ENCODE measurements at places on chromosomes 12 and 14.

GRCh38 chr14:74297986-74298385, 4.7 kb downstream of the ABCD4 start:
- DNase-seq = no peak

- peak; percentile 60 for DNase-seq
These were observed 54.9 kb upstream of the OVCH1 start for GRCh38 chr12:29552324-29552927.

DNA sequence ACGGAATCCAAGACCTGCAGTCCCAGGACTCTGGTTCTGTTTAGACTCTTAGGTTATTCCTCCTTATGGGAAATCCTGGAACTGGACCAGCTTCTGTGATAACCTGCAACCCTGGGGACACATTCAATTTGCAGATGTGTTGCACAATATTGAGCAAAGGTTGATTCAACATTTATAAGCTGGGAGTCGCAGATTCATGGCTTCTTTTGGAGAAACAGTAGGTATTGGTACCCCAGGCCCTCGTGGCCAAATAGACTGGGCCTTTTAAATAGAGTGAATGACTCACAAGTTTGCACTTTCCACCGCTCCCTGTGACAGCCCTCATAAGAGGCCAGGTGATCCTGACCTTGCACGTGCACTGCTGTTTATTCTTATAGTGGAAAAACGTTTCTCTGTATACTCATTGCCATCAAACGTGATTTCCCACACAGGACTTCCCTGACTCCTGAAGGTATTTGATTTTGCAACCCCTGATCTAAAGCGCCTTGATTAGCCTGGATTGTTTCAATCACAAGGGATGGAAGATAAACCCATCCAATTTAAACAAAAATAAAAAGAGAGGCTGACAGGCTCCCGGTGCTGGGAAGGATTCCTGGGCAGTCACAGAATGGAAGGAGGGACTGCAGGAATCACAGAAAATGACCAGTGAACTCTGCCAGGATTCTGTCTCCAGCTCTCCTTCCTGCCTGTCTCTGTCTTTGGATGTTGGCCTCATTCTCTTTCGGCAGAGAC, 98.0 kb downstream of the VCPKMT start:
- DNase-seq = no peak

GRCh38 chr12:40946612-40947194, 241.4 kb upstream of the PDZRN4 start:
- DNase-seq = peak; percentile 17

DNA sequence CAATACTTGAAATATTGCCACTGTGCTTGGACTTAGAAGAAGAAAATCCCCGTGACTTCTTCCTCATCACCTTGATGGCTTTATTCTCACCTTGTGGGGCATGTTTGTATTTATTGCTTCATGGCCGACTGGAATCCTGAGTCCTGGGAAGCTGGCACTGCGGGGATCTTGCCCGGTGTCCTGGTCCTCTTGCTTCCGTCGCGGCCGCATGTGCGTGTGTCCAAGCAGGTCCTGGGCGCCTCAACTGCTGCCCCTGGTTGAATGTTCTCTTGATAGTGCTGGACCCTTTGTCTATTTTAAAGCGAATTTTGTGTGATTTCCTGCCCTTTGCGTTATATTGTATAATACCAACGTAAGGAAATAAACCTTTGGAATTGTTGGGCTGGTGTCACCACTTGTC, 6.3 kb upstream of the PUS1 start:
- no peak for DNase-seq

GRCh38 chr12:105470601-105471000, 140.1 kb downstream of the C12orf75 start:
- DNase-seq = no peak

DNA sequence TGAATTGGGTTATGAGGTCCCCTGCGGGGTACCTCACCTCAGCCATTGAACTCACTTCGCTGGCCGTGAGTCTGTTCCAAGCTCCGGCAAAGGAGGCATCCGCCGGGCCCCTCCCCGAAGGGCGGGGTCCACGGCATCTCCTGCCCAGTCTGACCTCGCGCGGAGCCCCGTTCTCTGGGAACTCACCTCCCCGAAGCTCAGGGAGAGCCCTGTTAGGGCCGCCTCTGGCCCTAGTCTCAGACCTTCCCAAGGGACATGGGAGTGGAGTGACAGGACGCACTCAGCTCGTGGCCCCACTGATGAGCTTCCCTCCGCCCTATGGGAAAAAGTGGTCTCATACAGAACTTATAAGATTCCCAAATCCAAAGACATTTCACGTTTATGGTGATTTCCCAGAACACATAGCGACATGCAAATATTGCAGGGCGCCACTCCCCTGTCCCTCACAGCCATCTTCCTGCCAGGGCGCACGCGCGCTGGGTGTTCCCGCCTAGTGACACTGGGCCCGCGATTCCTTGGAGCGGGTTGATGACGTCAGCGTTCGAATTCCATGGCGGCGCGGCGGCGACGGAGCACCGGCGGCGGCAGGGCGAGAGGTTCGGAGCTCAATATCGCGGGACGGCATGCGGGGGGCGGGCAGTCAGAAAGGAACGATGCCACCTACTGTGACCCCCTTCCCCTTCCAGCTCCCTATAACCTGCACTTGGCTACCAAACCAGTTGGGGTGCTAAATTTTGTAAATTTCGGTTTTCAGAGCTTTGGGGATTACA, at the start of gene PARP2:
Gene PARP2, plus strand, starts transcription at position 544 of the 770 bp plus-strand sequence. Its CDS starts 7 bp downstream, at position 551.
- DNase-seq = peak; percentile 94

GRCh38 chr14:74314576-74314975, 11.8 kb upstream of the ABCD4 start:
- DNase-seq = no peak

DNA sequence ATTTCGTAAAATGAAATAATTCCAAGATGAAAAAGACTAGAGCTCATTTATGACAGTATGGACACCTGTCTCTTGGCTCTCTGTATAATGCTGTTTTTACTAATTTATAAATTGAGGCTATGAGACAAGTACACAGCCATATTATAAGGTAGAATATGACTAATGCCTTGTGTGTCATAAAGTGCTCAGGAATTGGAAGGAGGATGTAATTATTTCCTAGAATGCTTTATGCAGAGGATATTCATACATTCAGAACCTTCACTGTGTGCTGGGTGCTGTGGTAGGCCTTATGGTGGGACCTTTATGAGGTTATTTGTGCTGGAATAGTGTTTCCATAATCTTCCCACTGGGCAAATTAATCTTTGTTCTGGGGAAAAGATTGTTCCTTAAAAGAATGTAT, 13.3 kb downstream of the PCNX1 start:
- DNase-seq = no peak

GRCh38 chr12:3496957-3497356, 6.0 kb downstream of the PRMT8 start:
- DNase-seq = peak; percentile 36

DNA sequence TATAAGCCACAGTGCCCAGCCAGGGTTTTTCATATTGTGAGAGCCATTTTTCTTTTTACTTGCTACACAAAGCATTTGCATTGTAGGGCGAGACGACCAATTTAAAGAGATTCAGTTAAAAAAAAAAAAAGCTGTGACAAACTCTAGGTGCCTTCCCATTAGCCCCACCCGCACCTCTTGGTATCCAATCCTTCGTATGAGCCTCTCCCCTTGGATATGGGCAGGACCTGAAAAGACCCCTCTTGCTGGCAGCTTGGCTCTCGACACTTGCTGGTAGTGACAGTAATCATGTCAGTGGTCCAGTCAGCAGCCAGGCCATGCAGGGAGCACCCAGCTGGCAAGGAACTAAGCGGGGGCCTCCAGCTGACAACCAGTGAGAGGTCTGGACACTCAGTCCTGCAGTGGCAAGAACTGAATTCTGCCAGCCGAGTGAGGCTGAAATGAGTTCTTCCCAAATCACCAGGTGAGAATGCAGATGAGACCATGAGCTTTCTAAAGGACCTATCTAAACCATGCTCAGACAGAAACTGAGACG, 46.5 kb downstream of the SINHCAF start:
- DNase-seq = no peak

DNA sequence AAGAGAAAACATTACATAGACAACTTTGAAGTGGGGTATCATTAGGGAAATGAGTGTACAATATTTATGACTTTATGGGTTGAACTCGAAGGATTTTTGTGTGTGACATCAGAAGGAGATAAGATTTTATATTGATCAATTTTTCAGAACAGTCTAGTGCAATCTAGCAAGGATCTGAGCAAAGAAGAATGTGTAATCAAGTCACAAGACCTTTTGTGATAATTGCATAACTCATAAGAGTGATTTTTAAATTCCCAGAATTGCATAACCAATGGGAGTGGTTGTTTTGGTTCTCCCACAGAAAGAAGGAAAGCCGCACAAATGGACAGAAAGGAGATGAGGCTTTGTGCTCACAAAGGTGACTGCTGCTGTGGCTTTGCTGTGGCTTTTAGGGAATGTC, 441.8 kb upstream of the FLRT2 start:
- DNase-seq = no peak

DNA sequence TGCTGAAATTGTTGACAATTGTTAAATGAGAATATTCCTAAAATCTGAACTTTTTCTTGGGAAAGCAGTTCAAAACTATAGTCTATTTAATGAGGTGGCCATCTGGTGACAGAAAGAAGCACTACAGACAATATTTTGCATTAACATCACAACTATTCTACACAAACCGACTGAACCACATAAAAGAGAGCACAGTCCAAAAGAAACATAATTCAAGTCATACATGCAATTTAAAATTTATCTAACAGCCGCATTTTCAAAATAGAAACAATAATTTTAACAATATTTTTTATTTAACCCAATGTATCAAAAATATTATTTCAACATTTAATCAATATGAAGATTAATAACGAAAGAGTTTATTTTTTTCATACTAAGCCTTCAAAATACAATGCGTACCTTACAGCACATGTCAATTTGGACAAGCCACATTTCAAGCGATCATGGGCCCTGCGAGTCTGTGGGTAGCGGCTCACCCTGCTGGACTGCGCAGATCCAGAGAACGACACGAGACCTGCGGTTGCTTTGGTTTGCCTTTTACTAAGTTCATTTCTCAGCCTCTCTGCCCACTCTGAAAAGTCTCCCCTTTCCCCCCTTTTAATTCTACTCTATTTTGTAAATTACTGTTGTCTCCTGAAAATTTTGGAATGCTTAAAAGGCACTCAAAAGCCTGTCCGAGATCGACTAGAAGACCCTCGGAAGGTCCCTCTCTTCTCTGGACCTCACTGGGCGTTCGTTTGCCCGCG, 947 bp upstream of the LRRC9 start:
- peak; percentile 56 for DNase-seq

- no peak for DNase-seq
These were observed 175.7 kb upstream of the GSC start for GRCh38 chr14:94945615-94946014.

- no peak for DNase-seq
These were observed 49.0 kb downstream of the TMEM117 start for GRCh38 chr12:43884683-43885410.

GRCh38 chr14:56358851-56359614, 220.6 kb upstream of the TMEM260 start:
- DNase-seq = no peak

All from SK-N-SH (cell line).